Caki2 (cell line): ENCODE measurements at places on chromosomes 11 and 22. TPM values are rescaled to one million over a fixed set of nuclear protein-coding genes. Genes with fewer than 3 reads are reported as not detected.

MYO7A gene
- total RNA-seq = not detected in 2 replicates

GPHA2 gene
- not detected in 2 replicates for total RNA-seq

CDC42BPG gene
- 0.12 and 1.1 TPM in 2 replicates for total RNA-seq

FADS2 gene
- total RNA-seq = 5.7 and 8.6 TPM in 2 replicates

LAYN gene
- total RNA-seq = not detected in 2 replicates

LRRN4CL gene
- not detected in 2 replicates for total RNA-seq

VWCE gene
- total RNA-seq = not detected in 2 replicates

MAPK8IP2 gene
- 3.0 and 5.5 TPM in 2 replicates for total RNA-seq

DLG2 gene
- 0.06 and 0.20 TPM in 2 replicates for total RNA-seq

CASP1 gene
- not detected in 2 replicates for total RNA-seq

DCHS1 gene
- 0.03 TPM in 1 of 2 replicates, not detected in the other for total RNA-seq

SLC22A12 gene
- total RNA-seq = not detected in 2 replicates

NCR3LG1 gene
- 1.8 TPM in 2 replicates for total RNA-seq

KDM4D gene
- 0.30 and 4.1 TPM in 2 replicates for total RNA-seq

SYT7 gene
- total RNA-seq = 0.41 and 2.0 TPM in 2 replicates

CAVIN3 gene
- 278 and 342 TPM in 2 replicates for total RNA-seq

PNPLA3 gene
- total RNA-seq = 0.70 and 1.8 TPM in 2 replicates

C11orf98 gene
- 48.1 and 59.2 TPM in 2 replicates for total RNA-seq

POU2AF2 gene
- not detected in 2 replicates for total RNA-seq

RIMBP3B gene
- 2.1 TPM in 1 of 2 replicates, not detected in the other for total RNA-seq

DHCR7 gene
- total RNA-seq = 25.5 and 33.1 TPM in 2 replicates

KRTAP5-7 gene
- not detected in 2 replicates for total RNA-seq
